ENCODE measurements at places on chromosomes 12 and 14.

- no peak for DNase-seq
Measured at GRCh38 chr12:110369992-110370391, 33.5 kb downstream of the ANAPC7 start.

DNA sequence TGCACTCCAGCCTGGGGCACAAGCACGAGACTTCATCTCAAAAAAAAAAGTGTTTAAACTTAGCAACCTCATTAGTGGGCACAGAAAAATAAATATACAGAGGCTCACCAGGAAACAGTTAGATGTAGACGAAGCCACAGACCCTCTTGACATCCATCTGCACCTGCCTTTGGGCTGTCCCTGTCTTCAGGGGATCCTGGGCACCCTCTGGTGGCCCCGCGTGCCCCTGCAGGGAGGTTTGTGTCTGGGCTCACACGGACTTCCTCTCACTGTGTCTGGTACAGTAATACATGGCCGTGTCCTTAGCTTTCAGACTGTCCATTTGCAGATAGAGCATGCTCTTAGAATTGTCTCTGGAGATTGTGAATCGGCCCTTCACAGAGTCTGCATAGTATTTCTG lies 916.5 kb downstream of the TMEM121 start:
- no peak for DNase-seq

- DNase-seq = peak; percentile 26
Measured at GRCh38 chr14:49249022-49249421, 337.2 kb downstream of the RPS29 start.

- no peak for DNase-seq
Measured at GRCh38 chr12:54196396-54196795, 7.6 kb upstream of the SMUG1 start.

GRCh38 chr14:56417173-56417572 lies 162.4 kb upstream of the TMEM260 start:
- no peak for DNase-seq

GRCh38 chr12:102781117-102781516 lies 135.9 kb downstream of the PAH start:
- DNase-seq = no peak

GRCh38 chr14:103225062-103225461 lies 101.8 kb downstream of the TNFAIP2 start:
- DNase-seq = no peak

DNA sequence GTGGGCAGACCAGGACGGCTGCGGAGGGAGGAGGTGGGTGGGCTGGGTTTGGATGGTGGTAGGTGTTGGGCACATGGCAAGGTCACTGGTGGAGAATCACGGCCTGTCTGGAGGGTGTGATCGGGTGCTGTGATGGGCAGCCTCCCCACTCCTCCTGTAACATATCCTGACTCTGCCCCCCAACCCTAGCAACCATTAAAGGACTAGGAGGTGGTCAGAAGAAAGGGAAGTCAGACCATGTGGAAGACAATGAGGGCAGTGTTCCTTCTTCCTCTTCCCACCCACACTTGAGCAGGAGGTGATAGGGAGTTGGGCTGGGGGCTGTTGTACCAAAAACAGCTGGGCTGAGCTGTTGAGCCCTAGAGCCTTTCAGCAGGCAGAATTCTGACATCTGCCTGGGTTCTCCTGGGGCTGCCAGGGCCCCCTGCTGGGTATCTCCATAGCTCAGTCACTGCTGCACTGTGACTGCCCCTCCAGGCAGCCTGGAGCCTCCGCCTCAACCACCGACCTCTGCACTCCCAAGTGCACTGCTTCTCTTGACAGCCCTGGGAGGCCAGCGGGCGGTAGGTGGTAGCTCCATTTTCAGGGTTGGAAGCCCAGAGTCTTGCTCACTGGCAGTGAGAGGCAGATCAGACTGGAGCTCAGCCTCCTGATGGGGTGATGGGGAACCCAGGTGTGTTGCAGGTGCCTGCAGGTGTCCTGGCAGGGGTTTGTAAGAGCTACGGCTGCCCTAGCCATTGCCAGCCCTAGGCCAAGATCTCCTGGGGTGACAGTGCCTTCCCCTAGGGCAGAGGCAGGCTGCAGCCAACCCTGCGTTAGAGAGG lies 15.4 kb downstream of the VASH1 start:
- DNase-seq = no peak

GRCh38 chr12:1197264-1198018 lies 206.4 kb downstream of the ERC1 start:
- DNase-seq = peak; percentile 34
